ENCODE measurements at places on chromosomes 1 and 21. TPM values are rescaled to one million over a fixed set of nuclear protein-coding genes. Genes with fewer than 3 reads are reported as not detected.
A peak's percentile ranks its signal among the peaks of the same experiment; 100 is the strongest.

GRCh38 chr1:155978973-155979429 is 654 bp upstream of the ARHGEF2 start:
- peaks cover 11% of the 10 kb centered on the region for H3K36me3 ChIP-seq
- peaks cover 87% of the 10 kb centered on the region for H3K4me1 ChIP-seq
- peak overlapping the region; percentile 96 for H3K27ac ChIP-seq
- no peaks in the 10 kb centered on the region for H3K27me3 ChIP-seq

DNA sequence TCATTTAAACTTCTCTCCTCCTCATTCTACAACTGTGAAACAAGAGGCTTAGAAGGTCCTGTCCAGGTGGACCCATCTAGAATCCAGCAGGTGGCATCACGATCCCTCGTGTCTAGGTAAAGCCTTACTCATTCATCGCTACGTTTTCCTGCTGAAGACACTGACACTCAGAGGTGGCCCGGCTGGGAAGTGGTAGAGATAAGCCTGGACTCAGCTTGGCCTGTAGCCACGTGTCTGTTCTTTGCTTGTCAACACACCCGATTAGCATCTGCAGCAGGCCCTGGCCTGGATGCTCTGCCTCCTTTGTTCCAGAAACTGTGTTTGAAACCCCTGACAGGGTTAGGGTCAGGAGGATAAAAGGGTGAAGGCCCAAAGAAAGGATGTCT is 43.4 kb downstream of the PARP1 start:
- DNase-seq, result no peak
- H3K4me1 ChIP-seq, result peaks cover 66% of the 10 kb centered on the region
- no peaks in the 10 kb centered on the region for H3K27me3 ChIP-seq
- H3K4me3 ChIP-seq, result no peak overlapping the region
- H3K27ac ChIP-seq, result peak overlapping the region; percentile 99

- no peaks in the 10 kb centered on the region for H3K27me3 ChIP-seq
- H3K36me3 ChIP-seq, result no peaks in the 10 kb centered on the region
- H3K27ac ChIP-seq, result peak overlapping the region; percentile 81
- peaks cover 61% of the 10 kb centered on the region for H3K4me1 ChIP-seq
- DNase-seq, result peak; percentile 75
- no peak overlapping the region for H3K4me3 ChIP-seq
Measured at GRCh38 chr1:40352126-40352525, 21.4 kb upstream of the SMAP2 start.

DNA sequence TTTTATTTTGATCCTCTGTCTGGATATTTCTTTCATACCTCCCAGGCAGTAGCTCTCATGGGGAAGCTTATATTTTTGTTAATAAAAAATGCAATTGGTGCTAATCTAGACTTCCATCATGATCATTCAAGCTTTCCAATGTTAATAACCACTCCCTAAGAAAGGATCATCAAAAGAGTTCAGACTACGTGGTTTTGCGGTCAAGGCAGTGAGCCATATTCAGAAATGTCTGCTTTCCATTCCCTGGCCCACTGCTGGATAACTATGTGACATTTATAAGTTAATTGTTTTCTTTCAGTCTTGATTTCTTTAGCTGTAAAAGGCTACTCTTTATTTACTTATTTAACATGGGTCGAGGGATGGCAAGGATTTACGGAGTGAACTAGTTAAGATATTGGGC is 414.6 kb downstream of the LMO4 start:
- H3K4me3 ChIP-seq, result no peak overlapping the region
- no peak overlapping the region for H3K27ac ChIP-seq
- H3K27me3 ChIP-seq, result no peaks in the 10 kb centered on the region
- DNase-seq, result no peak
- no peaks in the 10 kb centered on the region for H3K36me3 ChIP-seq

DNA sequence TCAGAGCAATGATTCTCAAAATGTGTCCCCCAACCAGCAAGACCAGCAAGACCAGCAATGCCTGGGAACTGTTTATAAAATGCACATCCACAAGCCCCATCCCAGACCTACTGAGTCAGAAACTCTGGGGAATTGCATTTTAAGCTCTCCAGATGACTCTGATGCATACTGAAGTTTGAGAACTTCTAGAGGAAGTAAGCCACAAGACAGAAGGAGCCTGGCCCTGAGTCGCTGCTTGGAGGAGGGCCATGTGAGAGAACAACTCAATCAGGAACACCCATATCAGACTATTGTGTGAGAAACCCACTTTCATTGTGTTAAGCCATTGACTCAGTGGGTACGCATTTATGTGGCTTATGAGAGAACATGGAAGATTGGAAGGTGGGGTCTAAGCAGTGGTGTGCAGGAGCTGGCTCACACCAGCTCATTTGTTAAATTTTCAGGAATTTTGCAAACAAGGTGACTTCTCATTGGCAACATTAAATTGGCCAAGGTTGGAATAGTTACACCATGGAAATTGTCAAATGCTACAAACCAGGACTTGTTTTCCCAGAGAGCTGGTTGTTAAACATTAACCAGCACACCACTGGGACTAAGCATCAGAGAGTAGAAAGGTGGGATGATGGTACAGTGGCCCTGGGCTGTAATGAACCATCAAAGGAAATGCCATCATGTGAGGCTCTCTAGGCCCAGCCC is 38.9 kb downstream of the ATP1A1 start:
- no peak overlapping the region for H3K4me3 ChIP-seq
- peaks cover 13% of the 10 kb centered on the region for H3K36me3 ChIP-seq
- no peaks in the 10 kb centered on the region for H3K27me3 ChIP-seq
- peak overlapping the region; percentile 91 for H3K27ac ChIP-seq
- DNase-seq, result peak; percentile 80

- peaks cover 4% of the 10 kb centered on the region for H3K36me3 ChIP-seq
- no peak for DNase-seq
- H3K4me1 ChIP-seq, result no peaks in the 10 kb centered on the region
- no peaks in the 10 kb centered on the region for H3K27me3 ChIP-seq
- H3K27ac ChIP-seq, result no peak overlapping the region
Measured at GRCh38 chr1:36349839-36350238, 26.4 kb upstream of the EVA1B start.

- H3K27me3 ChIP-seq, result no peaks in the 10 kb centered on the region
- H3K36me3 ChIP-seq, result no peaks in the 10 kb centered on the region
- H3K4me1 ChIP-seq, result no peaks in the 10 kb centered on the region
- H3K27ac ChIP-seq, result no peak overlapping the region
- H3K4me3 ChIP-seq, result no peak overlapping the region
Measured at GRCh38 chr1:80153762-80154161, 1147.2 kb upstream of the ADGRL4 start.

DNA sequence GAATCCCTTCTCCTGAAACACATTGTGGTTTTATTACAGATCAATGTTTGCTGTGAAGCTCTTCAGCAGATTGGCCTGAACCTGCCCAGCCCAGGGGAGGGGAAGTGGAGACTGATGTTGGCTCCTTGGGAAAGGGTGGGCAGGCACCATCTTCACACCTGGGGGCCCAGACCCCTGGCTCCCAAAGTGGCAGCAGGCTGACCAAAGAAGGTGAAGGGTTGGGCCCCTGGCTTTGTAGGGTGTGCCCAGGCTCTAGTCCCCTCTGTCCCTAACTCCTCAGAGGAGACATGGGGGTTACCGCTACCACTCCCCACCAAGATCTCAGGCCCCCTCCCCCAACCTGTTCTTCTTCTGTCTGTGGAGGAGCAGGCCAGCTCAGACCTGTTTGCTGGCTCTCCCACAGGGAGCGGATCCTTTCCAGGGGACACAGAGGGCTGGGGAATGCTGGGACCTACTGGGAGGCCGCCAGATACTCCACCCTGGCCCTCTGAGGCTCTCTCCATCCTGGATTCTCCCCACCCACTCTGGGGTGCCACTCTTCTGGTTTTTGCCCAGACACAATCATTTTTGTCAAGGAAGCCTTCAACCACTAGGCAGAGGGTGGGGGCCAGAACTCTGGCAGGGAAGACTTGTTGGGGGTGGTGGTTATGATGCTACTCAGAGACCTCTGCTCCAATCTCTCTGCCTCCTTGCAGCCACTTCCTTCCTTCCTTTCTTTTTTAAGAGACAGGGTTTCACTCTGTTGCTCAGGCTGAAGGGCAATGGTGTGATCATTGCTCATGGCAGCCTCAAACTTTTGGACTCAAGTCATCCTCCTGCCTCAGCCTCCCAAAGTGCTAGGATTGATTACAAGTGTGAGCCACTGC is 5.0 kb upstream of the EFNA3 start:
- no peak overlapping the region for H3K27ac ChIP-seq
- H3K27me3 ChIP-seq, result no peaks in the 10 kb centered on the region
- DNase-seq, result no peak
- peaks cover 43% of the 10 kb centered on the region for H3K4me1 ChIP-seq

DNA sequence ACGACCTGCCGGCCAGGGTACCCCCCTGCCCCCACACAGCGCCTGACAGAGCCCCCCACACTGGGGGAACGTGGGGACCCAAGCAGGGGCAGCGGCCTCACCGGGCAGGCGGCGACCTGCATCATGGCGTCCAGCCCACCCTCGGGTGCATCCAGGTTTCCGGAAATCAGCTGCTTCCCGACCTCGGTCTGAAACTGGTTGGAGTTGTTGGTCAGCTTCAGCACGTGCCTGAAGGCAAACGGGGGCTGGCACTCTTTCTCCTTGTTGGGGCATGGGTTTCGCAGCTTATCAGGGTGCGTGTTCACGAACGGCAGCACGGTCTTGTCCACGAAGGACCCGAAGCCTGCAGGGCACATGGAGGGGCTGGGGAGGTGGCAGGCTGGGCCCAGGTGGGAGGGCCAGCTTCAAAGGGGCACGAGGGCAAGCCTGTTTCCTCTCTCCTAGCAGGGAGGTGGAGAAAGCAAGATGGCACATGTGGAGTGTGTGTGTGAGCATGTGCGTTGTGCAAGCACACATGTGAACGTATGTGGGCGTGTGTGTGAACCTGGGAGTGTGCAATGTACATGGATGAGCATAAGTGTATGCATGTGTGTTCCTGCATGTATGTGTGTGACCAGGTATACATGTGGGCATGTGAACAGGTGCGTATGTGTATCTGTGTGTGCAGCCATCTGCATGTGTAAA is 19.2 kb downstream of the ITGB2 start:
- DNase-seq, result no peak
- H3K4me3 ChIP-seq, result no peak overlapping the region
- H3K4me1 ChIP-seq, result peaks cover under 1% of the 10 kb centered on the region
- H3K27ac ChIP-seq, result no peak overlapping the region
- H3K36me3 ChIP-seq, result peaks cover 41% of the 10 kb centered on the region

DNA sequence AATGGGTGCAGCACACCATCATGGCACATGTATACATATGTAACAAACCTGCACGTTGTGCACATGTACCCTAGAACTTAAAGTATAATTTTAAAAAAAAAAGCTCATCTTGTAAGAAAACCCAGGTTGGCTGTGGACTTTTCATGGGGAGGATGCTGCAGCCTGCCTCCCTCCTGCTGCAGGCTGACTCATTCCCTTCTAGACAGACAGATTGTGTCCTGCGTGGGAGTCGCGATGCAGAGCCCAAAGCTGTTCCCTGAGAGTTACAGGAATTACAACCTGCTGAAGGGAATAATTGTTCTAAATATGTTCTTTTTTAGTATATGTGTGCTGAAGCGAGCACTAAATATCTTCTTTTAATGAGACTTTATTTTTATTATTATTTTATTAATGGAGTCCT is 93.2 kb downstream of the TBX19 start:
- no peaks in the 10 kb centered on the region for H3K36me3 ChIP-seq
- H3K4me3 ChIP-seq, result no peak overlapping the region
- no peaks in the 10 kb centered on the region for H3K4me1 ChIP-seq
- no peak overlapping the region for H3K27ac ChIP-seq
- H3K27me3 ChIP-seq, result no peaks in the 10 kb centered on the region
- DNase-seq, result no peak

DNA sequence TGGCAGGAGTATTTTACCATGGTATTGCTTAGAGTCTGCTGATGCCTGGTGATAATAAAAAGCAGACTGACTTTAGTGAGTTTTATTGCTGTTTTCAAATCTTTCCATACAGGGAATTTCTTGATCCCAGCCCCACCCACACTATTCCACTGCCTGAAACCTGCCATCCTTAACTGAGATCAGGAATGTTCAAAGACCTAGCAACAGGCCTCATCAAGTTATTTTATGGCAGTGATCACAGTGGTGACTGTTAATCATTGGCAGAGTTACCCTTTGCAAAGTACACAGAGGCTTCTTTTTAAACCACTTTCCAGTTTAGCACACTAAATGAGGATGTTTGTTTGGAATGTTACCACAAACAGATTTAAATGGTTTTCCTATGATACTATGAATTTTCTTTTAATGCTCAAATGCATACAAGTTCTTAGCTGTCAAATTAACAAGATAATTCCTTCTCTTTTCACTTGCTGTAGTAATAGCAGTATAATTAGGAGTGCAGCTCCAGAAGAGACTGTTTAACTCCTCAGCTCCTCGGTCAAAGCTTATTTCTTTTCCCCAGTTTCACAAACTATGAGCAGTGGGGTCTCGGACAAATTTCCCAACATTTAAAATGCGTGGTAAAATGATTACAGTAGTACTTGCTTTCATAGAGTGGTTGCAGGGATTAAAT is 69.9 kb upstream of the USP25 start:
- H3K4me1 ChIP-seq, result no peaks in the 10 kb centered on the region
- no peak overlapping the region for H3K27ac ChIP-seq
- no peak for DNase-seq
- no peaks in the 10 kb centered on the region for H3K27me3 ChIP-seq

GRCh38 chr1:230292689-230293389 is 133.3 kb downstream of the PGBD5 start:
- H3K27me3 ChIP-seq, result no peaks in the 10 kb centered on the region
- H3K27ac ChIP-seq, result no peak overlapping the region
- H3K4me3 ChIP-seq, result no peak overlapping the region

GRCh38 chr21:34819357-34819999 is 150.7 kb downstream of the CLIC6 start:
- H3K4me3 ChIP-seq, result no peak overlapping the region
- DNase-seq, result no peak
- no peaks in the 10 kb centered on the region for H3K27me3 ChIP-seq
- no peaks in the 10 kb centered on the region for H3K4me1 ChIP-seq

GRCh38 chr1:221040101-221040500 is 160.9 kb downstream of the HLX start:
- no peak overlapping the region for H3K4me3 ChIP-seq
- no peaks in the 10 kb centered on the region for H3K36me3 ChIP-seq
- no peak overlapping the region for H3K27ac ChIP-seq
- H3K4me1 ChIP-seq, result no peaks in the 10 kb centered on the region
- DNase-seq, result no peak
- no peaks in the 10 kb centered on the region for H3K27me3 ChIP-seq

DNA sequence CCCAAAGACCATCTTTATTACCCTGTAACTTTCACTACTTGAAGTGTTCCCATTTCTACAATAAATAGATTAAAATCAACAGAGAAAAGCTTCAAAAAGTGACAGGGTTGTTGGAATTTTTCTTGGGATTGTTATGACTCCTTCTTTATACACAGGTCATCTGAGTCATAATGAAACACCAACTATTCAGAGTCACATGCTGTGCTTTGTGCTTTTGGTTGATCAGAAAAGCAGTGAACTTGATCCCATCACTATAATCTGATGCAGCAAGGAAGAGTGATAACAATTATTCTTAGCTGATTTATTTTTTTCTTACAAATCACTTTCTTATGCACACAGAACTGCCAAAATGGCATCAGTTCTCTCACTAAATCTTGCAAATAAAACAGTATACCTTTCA is 422.9 kb downstream of the PTBP2 start:
- no peak for DNase-seq
- no peak overlapping the region for H3K4me3 ChIP-seq
- H3K27me3 ChIP-seq, result no peaks in the 10 kb centered on the region
- H3K4me1 ChIP-seq, result peaks cover 24% of the 10 kb centered on the region
- H3K27ac ChIP-seq, result no peak overlapping the region

SMCP gene
- not detected for total RNA-seq

EIF3I gene
- total RNA-seq, result 213 TPM

AADACL3 gene
- not detected for total RNA-seq

VANGL2 gene
- total RNA-seq, result 0.07 TPM

COL9A2 gene
- 7.9 TPM for total RNA-seq

KIAA1614 gene
- not detected for total RNA-seq

DYNLT4 gene
- not detected for total RNA-seq

LY9 gene
- 1.6 TPM for total RNA-seq

GPR3 gene
- 3.6 TPM for total RNA-seq

SRGAP2C gene
- 26.2 TPM for total RNA-seq

FAM110D gene
- total RNA-seq, result not detected

C4BPA gene
- total RNA-seq, result not detected

Measured in Karpas-422 (cell line).